ENCODE measurements at places on chromosomes 12 and 14.

DNA sequence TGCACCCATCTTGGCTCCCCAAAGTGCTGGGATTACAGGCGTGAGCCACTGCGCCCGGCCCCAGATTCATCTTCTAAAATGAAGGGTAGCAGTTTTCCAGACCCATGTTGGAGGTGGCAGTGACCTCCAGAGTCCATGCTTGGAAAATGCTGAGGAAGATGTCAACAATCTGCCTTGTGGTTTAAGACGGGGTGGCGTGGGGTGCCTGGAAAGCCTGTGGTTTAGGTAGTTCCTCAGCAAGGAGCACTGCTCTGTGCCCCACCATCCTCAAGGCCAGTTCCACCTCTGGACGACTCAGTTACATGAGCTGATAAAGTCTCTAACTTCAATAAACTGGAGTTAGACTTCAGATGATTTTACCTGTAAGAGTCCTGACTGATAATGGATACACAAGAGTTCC lies 48.6 kb downstream of the DRAM1 start:
- DNase-seq = no peak

- peak; percentile 8 for DNase-seq
These were observed 108.2 kb upstream of the SLC38A4 start for GRCh38 chr12:46933947-46934346.

- no peak for DNase-seq
These were observed 21.8 kb downstream of the SENP1 start for GRCh38 chr12:48084066-48084465.

- DNase-seq = no peak
These were observed 100.6 kb upstream of the CCND2 start for GRCh38 chr12:4172999-4173398.

DNA sequence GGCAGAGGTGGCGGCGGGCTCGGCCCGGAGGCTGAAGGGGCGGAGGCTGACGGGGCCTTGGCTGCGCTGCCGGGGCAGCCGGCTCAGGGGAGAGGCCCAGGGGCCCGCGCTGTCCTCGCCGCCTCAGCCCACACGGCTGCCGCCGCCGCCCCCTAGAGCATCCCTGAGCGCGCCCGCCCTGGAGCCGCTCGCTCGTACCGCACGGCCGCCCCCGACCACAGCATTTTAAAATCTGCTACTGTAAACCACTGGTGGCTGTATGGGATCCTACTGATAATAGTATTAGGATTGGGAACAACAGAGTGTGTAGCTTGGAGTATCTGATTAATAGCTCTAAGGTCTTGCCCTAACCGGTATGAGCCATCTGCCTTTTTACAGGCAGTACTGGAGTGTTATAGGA lies 22.2 kb upstream of the EDDM3A start:
- DNase-seq = no peak

- DNase-seq = no peak
These were observed 907.2 kb downstream of the LRFN5 start for GRCh38 chr14:42513837-42514236.

DNA sequence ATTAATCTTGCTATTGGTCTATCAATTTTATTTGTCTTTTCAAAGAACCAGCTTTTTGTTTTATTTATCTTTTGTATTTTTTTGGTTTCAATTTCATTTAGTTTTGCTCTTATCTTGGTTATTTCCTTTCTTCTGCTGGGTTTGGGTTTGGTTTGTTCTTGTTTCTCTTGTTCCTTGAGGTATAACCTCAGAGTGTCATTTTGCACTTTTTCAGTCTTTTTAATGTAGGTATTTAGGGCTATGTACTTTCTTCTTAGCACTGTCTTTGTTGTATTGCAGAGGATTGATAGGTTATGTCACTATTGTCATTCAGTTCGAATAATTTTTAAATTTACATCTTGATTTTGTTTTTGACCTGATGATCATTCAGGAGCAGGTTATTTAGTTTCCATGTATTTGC lies 92.7 kb upstream of the DCD start:
- no peak for DNase-seq

GRCh38 chr14:97638864-97639263 lies 841.7 kb downstream of the VRK1 start:
- no peak for DNase-seq

DNA sequence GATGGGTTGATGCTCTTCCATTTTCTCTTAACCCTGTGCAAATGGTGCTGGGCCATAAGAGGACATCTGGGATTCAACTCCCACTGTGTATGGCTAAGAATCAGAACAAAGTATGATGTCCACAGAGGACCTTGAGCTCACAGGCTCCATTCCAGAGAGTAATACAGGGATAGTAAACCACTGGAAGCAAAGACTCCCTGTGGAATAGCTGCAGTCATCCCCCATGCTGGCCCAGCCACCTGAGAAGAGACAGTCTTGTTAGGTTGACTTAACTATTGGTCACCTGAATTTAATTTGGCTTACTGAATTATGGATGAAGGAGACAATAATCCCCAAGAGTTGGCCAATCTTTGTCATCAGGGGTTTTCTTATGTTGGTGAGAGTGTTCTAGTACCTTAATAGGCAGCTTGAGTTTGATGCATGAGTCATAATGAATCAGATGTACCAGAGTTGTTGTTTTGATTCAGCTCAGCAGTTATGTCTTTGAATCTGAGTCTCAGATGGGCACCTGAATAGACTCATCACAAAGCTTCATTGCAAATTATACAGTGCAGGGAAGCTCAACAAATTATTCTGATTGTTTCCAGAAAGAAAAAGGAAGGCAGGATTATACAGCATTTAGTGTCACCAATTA lies 122.7 kb downstream of the SSPN start:
- no peak for DNase-seq

- DNase-seq = no peak
These were observed 513 bp downstream of the CCNK start for GRCh38 chr14:99481745-99482099.

DNA sequence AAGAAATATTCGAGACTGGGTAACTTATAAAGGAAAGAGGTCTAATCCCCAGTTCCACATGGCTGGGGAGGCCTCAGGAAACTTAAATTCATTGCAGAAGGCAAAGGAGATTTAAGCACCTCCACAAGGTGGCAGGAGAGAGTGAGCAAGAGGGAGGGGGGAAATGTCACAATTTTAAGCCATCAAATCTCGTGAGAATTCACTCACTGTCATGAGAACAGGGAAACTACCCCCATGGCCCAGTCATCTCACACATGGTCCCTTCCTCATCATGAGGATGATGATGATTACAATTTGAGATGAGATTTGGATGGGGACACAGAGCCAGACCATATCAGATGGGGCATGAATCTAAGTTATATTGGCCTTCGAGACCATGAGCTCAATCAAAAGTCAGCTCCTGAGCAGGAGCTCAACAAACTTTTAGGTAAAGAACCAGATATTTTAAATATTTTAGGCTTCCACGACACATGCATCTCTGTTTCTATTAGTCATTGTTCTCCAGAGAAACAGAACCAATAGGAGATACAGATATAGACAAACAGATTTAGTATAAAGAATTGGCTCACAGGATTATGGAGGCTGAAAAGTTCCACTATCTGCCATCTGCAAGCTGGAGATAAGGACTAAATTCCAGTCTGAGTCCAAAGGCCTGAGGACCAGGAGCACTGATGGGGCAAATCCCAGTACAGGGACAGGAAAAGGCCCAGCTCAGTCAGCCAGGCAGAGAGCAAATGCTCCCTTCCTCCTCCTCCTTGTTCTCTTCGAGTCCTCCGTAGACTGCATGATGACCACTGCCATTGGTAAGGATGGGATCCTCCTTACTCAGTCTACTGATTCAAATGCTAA lies 24.9 kb downstream of the DGLUCY start:
- no peak for DNase-seq

GRCh38 chr14:82720946-82721345 lies 1187.3 kb upstream of the SEL1L start:
- no peak for DNase-seq

GRCh38 chr12:126271159-126271558 lies 1205.9 kb downstream of the AACS start:
- DNase-seq = no peak

GRCh38 chr12:32828552-32828951 lies 68.0 kb downstream of the PKP2 start:
- DNase-seq = no peak

- DNase-seq = no peak
These were observed 331.2 kb upstream of the SFSWAP start for GRCh38 chr12:131379738-131380137.

DNA sequence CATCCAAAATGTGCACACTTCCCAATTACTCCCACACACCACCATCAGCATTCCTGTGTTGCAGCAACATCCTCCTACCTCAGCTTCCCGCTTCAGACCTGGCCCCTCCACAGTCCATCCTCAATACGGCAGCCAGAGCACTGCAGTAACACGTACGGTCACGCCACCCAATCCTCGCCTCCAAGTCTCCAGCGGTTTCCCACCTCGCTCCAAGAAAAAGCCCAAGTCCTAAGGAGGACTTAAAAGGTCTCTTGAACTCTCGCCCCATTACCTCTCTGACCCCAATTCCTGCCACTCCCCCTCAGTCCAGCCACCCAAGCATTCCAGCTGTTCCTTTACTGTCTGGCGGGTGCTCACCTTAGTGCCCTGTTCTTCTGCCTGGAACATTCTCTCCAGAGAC lies 12.0 kb downstream of the FBXO21 start:
- no peak for DNase-seq

DNA sequence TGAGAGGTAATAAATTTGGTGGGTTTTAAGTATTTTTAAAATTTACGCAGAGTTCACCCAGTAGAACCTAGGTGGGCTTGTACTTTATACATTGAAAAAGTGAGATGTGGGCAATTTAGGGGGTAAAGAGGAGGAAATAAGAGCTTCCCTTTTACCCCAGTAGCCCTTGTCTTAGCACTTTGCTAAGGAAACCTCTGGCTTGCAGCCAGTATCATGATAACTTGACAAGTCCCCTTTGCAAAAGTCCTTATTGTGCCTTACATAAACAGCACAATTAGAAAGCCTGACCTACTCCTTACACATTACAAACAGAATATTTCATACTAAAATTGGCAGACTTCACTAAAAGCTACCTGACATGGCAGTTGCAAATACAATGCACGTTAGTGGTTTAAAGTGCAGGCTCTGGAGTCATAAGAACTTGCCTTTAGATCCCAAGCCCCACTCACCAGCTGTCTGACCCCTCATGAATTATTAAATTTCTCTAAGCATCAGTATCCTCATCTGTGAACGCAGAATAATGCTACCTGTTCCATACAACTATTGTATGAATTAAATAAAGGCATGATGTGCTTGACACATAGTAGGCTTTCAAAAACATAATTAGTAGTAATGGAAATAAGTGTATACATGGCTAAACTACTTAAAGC lies 53.2 kb upstream of the NELL2 start:
- DNase-seq = no peak

GRCh38 chr12:131559517-131560516 lies 151.1 kb upstream of the SFSWAP start:
- no peak for DNase-seq

- DNase-seq = no peak
These were observed 51.1 kb downstream of the HSPB8 start for GRCh38 chr12:119229837-119230236.

DNA sequence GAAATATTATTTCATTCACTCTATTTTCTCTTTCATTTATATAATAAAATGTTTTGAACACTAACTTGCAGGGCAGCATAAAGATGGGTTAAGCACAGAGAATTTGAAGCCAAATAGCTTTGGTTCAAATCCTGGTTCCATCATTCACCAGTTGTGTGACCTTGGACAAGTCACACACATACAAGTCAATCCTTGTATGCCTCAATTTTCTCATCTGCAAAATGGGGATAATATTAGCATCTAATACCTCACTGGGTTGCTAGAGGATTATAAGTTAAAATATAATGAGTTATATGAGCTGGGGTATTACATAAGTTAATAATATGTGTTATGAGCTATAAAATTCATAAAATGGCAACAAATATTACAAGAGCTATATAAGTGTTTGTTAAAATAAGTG lies 94.9 kb downstream of the SOX5 start:
- DNase-seq = no peak

- no peak for DNase-seq
These were observed 551.9 kb upstream of the TBX3 start for GRCh38 chr12:115235880-115236279.

DNA sequence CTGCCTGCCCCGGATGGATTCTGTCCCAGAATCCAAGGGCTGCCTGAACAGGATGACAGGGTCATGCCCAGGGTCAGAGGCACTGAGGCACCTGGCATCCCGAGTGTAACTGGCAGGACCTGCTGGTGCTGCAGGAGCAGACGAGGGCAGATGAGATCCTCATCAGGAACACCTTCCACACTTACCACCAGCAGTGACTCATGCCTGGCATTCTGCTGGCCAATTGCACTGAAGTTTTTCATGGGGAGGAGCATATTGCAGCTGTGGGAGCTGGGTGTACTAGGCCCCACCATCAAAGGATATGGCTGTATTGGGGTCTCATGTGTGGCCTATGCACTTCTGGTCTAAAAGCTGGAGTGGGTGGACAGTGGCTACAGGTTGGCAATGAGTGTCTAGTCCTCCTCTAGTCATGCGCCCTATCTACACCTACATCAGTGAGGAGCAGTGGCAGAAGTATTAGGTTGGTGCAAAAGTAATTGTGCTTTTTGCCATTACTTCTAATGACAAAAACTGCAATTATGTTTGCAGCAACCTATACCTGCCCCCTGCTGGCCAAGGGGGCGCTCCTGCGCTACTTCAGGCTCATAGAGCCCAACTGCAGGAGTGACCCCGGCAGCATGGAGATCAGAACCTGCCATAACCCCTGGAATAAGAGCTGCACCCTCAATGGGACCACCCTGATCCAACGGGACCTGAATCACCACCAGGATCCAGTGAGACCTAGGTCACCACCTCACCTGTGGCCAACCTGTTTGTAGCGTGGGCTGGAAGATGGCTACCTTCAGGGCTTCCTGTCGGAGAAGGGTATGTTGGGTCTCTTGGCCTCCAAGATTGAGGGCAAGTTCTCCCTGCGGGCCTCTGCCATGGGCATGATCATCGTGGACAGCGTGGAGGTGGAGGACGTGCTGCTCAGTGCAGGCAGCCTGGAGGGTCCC lies 8.0 kb upstream of the C12orf42 start:
- DNase-seq = no peak

- DNase-seq = no peak
These were observed 413.2 kb downstream of the DPF3 start for GRCh38 chr14:72480464-72481243.

DNA sequence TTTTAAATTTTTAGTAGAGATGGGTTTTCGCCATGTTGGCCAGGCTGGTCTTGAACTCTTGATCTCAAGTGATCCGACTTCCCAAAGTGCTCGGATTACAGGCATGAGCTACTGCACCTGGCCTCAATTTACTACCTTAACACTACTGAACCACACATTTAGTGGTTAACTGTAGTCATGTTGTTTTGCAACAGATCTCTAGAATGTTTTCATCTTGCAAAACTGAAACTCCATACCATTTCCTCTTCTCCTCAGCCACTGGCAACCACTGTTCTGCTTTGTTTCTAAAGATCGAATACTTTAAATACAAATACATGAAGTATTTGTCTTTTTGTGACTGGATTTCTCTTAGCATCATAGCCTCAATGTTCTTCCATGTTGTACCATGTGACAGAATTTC lies 15.4 kb upstream of the SMCO2 start:
- no peak for DNase-seq

DNA sequence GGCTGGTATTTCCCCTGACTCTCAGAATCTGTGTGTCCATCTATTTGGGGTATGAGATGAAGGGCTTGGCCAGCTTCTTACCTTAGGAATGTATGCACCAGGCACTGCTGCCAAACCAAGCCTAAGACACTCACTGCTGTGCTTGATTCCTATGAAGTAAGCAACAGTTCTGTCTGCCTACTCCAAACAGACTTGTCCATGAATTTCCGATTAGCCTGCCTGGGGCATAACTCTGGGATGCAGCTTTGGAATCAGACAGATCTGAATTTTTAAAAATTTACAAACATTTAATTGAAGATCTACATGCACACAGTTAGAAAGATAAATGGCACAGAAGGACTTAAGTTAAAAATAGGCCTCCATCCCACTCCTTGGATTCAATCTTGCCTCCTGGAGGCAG lies 59.5 kb upstream of the JDP2 start:
- DNase-seq = no peak
